Cardiac muscle cell (in vitro differentiated cells and primary cell): ENCODE measurements at places on chromosomes 6 and 20.

DNA sequence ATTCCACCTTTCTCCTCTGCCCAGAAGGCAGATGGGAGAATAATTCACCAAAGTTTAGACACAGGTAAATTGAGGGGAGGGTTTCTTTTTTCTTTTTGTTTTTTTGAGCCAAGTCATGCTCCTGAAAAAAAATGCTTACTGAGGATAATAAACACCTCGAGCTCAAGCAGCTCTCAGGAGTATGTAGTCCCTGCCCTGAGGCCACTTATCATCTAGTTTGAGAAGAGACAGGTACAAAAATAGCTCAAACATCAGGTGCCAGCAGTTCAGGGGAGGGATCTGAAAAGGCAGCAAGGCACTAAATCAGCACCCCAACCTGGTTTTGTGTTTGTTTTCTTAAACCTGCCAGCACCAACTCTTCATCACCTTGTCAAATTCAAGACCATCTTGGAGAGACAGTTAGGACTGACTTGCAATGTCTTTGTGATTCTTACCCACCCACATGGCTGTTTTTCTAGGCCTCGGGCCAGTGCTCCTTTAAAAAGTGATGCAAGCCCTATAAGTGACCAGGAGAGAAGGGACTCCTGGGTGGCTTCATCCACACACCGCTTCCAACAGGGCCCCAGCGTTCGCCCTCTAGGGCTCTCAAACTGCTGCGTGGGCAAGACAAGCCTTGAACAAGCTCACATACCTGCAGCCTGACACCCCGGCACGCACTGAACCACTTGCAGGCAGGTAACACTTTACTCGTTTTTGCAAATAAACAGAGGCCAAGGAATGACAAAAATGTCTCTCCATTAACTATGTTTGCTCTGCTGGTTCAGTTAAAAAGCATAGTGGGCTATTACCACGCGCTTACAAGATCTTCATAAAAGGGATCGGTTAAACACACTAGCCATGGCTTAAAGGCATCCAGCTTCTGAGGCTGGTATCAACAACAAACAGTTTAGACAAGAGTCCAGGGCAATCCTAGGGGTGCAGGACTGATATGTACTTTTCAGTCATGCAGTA, 13.9 kb downstream of the JAG1 start:
- DNase-seq, result no peak

- peak; percentile 6 for DNase-seq
These were observed 209.4 kb upstream of the LRFN2 start for GRCh38 chr6:40796260-40797221.

DNA sequence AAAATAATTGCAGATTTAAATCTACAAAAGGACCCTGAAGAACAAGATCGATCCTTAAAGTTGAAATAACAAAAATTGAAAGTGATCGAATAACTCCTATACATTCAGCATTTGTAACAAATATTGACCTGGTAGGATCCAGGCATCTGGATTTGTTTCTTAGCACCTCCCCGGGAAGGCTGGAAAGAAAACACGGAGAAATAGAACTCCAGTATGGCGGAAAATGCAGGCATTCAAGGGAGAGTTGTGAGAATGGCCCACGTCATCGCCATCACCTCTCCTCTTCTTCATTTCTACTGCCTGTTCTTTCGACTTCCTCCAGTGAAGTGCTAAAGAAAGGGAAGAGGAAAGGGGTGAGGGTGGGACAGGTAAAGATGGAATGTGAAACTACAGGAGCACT, 242.3 kb upstream of the TFAP2D start:
- DNase-seq, result no peak

DNA sequence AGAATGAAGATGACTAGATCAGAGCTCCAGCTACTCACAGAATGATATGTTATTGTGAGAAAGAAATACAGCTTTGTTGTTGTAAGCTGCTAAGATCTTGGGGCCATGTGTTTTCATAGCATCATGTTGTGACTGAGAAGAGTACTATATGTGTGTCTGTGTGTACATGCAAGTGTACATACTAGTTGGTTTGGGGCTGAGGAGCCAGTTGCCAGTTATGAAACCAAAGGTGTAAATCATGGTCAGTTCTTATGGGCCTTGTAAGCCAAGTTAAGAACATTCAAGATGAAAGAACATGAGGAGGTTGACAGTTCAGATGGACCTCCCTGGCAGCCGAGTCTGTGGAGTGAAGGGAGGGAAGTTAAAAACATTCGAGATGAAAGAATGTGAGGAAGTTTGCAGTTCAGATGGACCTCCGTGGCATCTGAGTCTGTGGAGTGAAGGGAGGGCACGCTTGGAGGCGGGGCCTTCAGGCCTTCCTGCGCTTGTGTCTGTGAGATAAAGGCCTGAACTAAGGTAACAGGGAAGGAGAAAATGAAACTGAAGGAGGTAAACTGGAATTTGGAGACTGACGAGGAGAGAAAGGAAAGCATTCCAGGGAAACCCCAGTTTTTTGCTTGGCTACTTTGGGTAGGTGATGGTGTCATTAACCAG, 13.9 kb downstream of the AFDN start:
- no peak for DNase-seq

DNA sequence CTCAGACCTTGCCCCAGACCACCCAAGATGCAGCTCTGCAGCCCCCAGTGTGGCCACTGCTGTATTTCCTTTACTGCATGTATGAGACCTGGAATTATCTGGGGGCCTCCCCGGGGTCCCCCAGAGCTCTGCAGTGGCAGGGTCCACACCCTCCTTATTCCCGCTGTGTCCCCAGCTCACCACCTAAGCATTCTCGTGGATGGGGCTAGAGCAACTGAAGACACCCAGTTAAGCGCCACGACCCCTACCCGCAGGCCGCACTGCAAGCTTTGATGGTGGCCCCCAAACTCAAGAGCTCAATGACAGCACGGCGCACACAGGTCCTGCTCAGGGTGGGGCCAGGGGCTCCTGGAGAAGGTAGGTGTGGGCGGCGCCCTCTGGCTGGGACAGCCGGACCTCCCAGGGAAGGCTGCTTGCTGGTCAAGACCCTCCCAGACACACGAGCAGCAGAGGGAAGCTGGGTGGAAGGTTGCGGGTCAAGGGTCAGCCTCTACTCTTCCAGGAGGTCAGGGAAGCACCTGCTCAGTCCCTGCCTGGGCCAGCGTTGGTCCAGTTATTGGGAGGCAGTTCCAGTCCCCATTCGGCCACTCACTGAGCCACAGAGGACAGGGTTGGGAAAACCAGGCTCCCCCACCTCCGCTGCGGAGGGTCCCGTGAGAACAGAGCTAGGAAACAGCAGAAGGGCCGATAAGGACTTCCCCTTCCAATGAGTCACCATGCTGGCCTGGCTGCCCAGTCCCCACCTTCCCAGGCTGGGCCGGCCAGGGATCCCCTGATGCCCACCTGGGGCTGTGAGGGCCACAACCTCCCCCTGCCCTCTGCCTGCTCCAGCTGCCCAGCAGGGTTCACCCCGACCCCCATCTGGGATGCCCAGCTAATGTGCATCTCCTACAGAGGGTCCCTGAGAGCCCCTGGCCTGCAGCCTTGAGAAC, 2.9 kb downstream of the LAMA5 start:
- peak; percentile 53 for DNase-seq

DNA sequence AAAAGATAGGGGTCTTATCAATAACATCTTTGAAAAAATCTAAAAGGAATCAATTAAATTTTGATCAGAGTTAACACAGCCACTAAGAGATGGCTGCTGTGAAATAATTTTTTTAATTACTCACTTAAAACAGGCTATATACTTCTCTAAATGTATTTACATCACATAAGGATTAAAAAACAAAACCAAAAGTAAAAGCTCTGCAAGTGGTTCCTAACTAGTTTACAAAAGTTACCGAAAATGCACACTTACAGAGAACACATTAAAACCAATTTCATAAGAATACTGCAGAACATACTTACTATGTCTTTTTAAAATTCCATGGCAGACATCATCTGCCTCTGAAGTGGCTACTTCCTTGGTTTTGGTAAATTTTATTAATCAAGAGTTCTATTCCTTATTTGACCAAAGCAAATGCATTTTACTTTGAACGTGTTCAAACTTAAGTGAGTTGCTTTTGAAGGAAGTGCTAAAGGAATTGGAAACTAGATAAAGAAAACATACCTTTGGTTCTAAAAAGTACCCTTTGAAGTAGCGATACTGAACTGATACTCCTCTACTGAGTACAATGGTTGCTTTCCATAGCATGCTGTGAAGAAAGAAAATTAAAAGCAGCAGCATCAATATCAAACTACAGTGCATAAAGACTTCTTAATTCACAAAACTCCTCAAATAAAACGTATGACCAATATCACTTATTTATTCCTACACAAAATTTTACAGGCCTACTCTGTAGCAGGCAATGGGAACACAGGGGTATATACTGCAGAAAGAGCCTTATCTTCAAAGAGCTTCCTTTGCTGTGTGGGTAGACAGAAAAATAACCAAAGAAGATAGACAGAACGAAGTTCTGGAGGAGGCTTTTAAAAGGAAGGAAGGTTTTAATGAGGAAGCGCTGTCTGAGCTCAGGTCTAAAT, 157.1 kb upstream of the SHLD1 start:
- DNase-seq, result no peak

- no peak for DNase-seq
These were observed 88.9 kb downstream of the GINS1 start for GRCh38 chr20:25496165-25496967.

DNA sequence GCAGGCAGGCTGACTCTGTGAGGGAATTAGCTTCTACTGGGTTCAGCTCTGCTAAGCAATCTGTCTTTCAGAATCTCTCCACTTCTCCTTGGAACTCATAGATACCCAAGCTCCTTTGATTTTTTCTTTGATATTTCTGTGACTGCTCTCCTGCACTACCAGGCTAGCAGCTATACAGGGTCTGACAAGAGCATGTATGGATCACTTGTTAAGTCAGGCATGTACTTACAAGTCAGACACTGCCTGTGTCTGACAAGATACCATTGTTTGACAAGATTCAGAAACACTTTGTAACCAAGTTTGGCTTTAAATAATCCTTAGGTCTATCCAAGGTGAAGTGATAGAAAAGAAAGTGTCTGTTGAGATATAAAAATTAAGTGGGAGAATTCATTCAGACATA, 79.5 kb downstream of the SESN1 start:
- DNase-seq, result peak; percentile 7

DNA sequence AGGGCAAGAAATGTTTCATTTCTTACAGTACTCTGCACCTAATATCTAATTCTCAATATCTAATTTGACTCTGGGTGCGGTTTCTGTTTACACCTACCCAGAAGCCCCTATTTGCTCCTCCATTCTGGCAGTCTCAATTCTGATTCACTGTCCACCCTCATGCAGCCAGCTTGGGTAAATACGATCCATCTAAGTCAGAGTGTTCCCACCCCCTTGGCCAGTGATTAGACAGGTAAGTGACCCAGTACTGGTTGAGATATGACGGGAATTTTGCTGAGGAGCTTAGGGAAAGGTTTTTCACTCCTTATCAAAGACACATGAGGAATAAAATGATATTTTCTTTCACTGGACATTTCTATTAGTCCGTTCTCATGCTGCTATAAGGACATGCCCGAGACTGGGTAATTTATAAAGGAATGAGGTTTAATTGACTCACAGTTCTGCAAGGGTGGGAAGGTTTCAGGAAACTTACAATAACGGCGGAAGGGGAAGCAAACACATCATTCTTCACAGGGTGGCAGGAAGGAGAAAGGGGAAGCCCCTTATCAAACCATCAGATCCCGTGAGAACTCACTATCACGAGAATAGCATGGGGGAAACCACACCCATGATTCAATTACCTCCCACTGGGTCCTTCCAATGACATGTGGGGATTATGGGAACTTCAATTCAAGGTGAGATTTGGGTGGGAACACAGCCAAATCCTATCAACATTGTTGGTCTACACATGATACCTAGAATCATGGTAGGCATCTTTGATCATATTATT, 29.4 kb downstream of the GLO1 start:
- DNase-seq, result no peak
